ENCODE measurements at places on chromosomes 3 and 15.

DNA sequence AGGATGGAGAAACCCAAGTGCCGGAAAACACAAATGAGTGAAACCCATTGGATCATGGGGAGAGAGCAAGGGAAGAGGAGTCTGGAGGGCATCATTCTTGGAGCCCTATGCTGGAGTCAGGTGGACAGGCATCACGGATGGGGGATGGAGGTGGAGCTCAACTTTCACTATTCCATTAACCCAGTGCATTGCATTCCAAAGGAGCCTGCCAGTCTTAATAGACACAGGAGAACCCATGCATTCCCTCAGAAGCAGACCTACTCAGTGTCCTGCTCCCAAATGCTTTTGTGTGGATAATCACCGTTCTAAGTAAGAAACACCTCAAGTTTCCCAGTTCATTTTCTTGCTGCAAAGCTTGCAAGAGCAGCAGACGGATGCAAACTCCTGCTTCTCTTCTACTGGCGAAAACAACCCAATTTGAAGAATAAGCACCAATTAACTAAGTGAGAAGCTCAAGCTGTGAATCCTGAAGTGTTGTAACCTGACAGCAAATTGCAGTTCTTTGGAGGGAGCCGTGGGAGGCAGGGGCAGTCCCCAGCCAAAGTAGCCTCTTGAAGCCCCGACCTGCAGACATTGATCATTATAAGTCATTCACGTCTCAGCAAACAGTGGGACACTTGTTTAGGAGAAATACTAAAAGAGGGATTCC is 25.3 kb downstream of the SEMA5B start:
- no peak for DNase-seq

DNA sequence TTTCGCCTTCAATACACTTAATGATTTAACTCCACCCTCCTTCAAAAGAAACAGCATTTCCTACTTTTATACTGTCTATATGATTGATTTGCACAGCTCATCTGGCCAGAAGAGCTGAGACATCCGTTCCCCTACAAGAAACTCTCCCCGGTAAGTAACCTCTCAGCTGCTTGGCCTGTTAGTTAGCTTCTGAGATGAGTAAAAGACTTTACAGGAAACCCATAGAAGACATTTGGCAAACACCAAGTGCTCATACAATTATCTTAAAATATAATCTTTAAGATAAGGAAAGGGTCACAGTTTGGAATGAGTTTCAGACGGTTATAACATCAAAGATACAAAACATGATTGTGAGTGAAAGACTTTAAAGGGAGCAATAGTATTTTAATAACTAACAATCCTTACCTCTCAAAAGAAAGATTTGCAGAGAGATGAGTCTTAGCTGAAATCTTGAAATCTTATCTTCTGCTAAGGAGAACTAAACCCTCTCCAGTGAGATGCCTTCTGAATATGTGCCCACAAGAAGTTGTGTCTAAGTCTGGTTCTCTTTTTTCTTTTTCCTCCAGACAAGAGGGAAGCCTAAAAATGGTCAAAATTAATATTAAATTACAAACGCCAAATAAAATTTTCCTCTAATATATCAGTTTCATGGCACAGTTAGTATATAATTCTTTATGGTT is at the start of gene CCR5:
TSS of gene CCR5 (plus strand) at position 108 of the 680 bp plus-strand sequence. CDS start 1,957 bp downstream, outside the sequence.
- no peak for DNase-seq

GRCh38 chr3:195251336-195252065 is 19.5 kb downstream of the XXYLT1 start:
- no peak for DNase-seq

DNA sequence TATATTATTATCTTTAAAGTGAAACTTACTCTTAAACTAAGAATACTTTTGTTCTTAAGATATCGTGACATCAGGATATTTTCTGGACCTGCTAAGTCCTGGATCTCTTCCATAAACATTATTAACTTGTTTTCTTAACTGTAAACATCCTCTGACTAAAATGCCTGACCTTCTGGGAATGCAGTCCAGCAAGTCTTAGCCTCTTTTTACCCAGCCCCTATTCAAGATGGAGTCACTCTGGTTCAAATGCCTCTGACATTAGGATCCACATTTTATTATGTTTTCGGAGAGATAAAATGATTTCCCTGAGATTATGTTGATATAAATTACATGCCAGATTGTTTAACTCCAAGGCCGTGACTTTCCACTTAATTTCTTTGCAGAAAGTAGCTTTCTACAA is 37.6 kb downstream of the OSTN start:
- no peak for DNase-seq

DNA sequence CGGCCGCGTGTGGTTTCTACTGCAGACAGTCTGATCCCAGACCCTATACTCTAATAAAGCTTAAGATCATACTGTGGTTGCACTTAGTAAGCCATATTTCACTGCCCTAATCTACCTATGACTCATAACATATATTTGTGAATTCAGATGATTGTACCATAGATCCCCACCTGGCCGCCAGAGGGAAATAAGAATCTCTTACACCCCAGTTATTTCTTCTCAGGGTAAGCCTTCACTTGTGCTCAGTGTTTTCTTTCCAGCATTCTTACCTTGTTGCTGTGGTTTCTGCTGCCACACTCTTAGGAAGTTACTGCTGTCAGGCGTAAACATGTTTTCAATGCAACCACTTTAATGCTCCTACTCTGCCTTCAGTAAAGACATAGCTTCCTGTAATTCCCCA is 105.9 kb downstream of the B3GALNT1 start:
- DNase-seq, result no peak

DNA sequence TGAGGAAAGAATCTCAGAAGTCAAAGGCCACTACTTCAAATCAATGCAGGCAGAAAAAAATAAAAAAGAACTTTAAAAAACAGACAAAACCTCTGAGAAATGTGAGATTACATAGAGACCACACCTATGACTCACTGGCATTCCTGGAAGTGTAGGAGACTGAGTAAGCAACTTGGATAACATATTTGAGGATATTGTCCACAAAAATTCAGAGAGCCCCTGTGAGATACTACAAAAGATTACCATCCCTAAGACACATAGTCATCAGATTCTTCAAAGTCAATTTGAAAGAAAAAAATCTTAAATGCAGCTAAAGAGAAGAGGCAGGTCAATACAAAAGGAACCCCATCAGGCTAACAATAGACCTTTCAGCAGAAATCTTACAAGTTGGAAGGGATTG is 887.3 kb downstream of the NTRK3 start:
- DNase-seq, result no peak

DNA sequence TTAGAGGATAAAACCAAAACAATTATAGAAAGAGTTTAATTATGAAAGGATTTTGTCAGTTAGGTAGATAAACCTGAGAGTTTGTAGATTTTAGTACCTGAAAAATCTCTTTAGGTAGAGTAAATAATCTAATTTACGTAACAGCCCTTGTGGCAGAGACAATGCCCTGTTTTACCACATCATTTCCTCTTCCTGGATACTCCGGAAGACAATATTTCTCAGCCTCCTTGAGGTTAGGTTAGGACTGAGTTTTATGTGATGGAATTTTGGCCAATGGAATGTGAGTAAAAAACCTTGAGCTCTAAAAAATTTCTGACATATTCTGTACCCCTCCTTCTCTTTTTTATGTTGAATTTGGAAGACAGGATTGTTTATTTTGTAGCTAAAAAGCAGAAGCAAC is 50.7 kb upstream of the TPRG1 start:
- DNase-seq, result no peak

DNA sequence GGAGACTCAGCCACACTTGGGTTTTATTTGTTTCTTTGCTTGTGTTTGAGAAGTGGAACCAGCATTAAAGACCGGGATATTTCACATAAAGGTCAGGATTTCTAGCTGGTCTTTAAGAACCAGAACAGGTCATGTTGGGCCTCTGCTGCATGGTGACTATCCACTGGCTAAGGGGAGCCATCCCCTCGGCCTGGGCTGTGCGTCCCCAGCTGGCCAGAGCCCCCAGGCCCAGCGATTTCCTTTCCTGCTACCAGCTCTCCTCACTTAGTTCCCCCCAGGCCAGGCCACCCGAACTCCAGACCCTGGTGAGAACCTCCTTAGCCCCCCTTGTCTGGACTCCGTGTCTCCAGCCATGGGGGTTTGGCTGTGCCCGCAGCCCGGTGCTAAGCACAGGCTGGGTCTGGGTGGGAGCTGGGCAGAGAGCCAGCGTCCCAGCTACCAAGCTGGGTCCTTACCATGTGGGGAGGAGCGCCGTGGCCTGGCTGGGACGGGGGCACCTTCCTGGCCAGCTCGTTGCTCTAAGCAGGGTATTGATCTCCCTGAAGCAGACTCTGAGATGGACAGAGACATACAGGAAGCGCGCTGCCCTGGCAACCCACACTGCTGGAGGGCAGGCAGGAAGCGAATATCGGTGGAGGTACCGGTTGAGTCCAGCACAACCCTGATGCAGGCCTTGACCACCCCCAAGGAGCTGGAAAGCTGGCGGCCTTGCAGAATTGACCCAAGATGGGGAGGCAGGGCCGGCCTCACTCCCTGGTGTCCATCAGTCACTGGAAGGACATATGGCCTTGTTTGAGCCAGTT is 49.4 kb downstream of the KLF15 start:
- DNase-seq, result no peak

DNA sequence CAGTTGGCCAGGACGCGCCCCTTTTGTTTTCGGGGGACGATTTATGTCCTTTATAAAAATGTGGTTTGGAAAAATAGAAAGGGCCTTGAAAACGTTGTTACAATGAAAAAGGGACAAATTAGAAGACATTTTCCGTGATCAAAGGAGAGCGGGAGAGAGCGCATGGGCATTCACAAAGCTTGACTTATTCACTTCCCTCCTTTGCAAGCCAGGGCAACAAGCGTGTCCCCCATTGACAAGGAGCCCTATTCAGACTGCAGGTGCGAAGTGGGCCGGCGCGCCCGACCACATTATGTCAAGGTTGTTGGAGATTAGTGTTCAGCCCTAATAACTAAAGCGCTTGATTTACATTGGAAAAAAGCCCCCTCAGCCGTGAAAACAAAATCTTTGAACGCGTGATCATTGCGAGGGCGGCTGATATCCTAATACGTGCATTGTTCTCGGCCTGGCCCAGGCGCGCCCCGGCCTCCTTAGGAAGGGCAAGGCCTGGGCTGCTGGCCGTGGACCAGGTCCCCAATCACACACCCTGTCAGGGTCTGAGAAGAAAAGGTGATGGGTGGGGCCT is 25.9 kb downstream of the ZIC4 start:
- no peak for DNase-seq

GRCh38 chr3:102193255-102193654 is 241.6 kb upstream of the ZPLD1 start:
- DNase-seq, result no peak

- DNase-seq, result no peak
Observed at GRCh38 chr3:59968513-59969045, 918.8 kb upstream of the CFAP20DC start.

GRCh38 chr3:111292117-111292516 is 220.5 kb downstream of the NECTIN3 start:
- no peak for DNase-seq

- DNase-seq, result no peak
Observed at GRCh38 chr3:52245322-52246263, at the start of gene PPM1M. TSS of gene PPM1M (plus strand) at chr3:52245759. CDS start at chr3:52245825, 66 bp downstream.

GRCh38 chr3:111750278-111750884 is 108.7 kb upstream of the PHLDB2 start:
- no peak for DNase-seq

- no peak for DNase-seq
Observed at GRCh38 chr3:49639551-49639950, 34.6 kb upstream of the APEH start.

DNA sequence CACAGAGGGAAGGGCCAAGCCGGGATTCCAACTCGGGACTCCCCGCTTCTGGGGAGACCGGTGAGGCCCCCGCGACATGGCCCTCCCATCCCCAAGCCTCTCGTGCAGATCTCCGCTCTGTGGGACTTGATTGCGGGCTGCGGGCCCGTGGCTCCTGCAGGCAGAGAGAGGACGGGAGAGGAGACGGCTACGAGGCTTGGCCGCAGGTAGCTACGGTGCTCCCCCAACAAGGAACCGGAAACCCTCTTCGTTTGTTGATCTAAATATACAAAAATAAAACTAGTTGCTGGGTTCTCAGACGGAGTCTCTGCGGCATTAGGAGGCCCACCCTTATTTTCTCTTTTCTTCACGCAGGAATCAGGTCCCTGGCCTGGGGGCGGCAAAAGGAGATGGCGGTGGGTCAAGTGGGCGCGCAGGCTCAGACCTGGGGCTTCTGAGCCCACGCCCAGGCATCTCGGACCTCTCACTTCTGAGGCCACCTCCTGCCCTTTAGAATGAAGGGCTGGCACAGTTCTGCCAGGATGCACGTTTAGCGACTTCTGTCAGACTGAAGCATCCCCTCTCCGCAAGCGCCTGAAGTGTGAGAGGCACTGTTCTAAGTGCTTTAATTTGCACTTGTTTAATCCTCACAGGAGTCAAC is 10.9 kb downstream of the GNB5 start:
- no peak for DNase-seq

- no peak for DNase-seq
Observed at GRCh38 chr3:157199841-157200240, 39.9 kb upstream of the CCNL1 start.

DNA sequence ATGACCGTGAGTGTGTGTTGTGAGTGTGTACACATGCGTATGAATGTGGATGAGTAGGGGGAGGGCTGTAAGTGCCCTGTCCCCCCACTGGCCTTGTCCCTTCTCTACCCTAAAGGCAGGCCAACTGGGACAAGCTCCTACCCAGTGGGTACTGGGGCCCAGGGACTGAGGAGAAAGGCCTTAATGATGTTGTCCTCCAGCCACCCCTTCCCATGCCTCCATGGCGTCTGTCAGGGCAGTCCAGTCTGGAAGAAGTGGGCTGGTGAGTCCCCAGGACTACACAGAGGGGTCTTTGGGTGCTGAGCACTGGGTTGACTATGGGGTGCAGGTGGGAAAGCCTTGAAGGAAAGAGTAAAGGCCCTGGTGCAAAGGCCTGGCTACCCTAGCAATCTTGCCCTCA is 16.9 kb upstream of the CORO2B start:
- no peak for DNase-seq

- DNase-seq, result no peak
Observed at GRCh38 chr3:47635536-47635935, 56.9 kb upstream of the CSPG5 start.

DNA sequence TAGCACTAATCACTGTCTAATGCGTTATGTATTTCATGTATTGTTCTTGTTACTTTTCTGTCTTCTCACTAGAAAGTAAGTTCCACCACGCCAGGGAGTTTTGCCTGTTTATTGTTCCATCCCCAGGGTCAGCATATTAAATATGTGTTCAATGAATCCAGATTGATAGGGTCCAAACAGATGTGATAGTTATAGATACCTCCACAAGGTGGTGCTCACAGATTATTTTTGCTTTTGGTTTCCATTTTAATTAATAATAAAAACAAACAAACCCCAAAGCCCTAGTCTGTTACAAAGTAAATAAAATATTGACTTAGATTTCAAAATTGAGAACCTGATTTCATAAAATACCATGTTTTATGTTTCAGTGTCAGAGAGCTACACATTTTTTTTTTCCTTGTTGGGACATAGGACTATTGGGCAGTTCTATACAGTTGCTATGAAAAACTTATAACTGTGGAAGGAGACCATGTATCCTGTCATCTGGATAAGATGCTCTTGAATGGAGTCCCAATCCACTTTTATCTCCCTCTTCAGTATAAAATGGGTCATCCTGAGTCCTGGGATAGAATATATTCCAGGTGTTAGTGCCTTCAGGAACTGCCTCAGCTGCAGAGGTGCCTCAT is 12.4 kb downstream of the OTOL1 start:
- no peak for DNase-seq

GRCh38 chr3:74353039-74353438 is 261.4 kb downstream of the CNTN3 start:
- no peak for DNase-seq

Data from thoracic aorta (tissue), 2 donors.